HAP-1 (cell line): ENCODE measurements at places on chromosomes 3 and 15.

DNA sequence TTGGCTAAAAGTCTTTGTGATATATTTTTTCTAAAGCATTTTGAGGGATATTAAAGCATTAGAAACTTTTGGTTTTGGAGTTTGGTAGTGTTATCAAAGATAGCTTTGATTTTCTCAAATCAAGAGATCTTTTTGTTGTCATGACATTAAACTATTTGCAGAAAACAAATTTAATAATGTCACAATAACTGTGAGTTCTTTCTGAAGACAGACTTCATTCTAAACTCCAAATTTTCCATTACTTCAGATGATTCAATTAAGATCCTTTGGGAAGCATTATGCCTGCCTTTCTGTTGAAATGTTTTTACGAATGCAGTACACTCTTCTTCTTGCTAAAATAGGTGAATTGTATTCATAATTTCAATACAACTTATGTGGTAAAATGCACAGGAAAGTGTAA lies 145.4 kb downstream of the ALCAM start:
- DNase-seq = no peak

GRCh38 chr15:60656885-60657284 lies 177.9 kb upstream of the ICE2 start:
- DNase-seq = no peak

DNA sequence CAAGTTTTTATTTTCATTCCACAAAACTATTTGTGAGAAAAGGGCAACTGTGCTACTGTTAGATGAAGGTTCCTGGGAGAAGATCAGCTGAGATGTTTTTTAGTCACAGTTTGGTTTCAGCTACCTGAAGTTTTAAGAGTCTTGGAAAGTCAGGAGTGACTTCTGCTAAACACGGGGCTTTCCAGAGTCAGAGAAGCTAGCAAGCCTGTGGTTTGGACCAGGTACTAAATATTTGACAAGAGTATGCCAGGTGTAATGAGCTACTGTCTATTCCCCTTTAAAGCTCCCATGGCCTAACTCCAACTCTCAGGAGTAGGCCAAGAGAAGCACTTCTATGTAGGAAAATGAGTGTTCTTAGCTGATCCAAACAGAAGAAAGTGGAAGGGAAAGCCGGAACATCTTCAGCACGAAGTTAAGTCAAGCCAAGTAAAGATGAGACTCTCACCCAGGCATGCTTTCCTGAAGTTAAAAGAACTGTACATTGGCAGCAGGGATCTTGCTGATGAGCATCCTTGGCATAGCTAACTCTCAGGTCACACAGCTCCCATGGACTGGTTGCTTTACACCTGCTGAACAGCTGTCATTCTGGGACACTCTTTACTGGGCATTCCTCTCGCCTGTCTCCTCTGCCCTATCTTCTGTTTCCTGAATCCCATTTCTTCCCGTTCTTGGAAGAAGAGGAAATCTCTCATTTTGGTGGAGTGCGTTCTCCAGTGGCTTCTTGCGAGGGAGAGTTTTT lies 22.5 kb downstream of the TM4SF18 start:
- no peak for DNase-seq

GRCh38 chr3:13563911-13564310 lies 15.0 kb downstream of the FBLN2 start:
- DNase-seq = no peak

- DNase-seq = no peak
These were observed 82.2 kb downstream of the CADM2 start for GRCh38 chr3:85041001-85041400.

GRCh38 chr3:130711565-130712324 lies 34.9 kb downstream of the PIK3R4 start:
- no peak for DNase-seq

GRCh38 chr3:33749546-33750210 lies 31.6 kb upstream of the CLASP2 start:
- DNase-seq = no peak

- DNase-seq = no peak
These were observed 861.9 kb upstream of the ARPP21 start for GRCh38 chr3:34777386-34777785.

DNA sequence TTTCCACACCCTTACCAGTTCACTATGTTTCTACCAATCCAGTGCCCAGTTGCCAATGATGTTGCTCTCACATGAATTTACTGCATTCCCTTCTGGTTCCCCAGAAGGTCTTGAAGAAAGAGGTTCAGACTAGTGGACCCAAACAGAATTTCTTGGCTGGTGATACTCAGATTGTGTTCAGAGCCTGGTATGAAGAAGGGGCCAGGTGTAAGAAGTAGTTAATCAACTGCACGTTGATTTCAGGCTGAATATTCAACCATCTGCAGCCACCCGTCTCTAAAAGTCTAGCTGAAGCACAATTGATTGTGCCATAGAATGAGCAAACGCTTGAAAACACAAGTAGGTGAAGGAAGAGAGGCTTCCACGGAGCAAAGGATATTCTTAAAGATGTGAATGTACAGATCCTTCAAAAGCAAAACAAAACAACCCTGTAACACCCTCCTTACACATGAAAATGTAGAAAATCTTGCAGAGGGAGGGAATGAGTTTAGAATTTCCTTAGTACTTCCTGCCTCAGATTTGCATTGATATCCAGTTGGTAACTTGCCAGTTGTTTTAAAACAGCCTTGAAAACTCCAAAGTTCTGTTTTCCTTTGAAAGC lies 4.7 kb downstream of the RBMS3 start:
- DNase-seq = no peak

- no peak for DNase-seq
These were observed 27.4 kb upstream of the DNAAF4 start for GRCh38 chr15:55535436-55535835.

DNA sequence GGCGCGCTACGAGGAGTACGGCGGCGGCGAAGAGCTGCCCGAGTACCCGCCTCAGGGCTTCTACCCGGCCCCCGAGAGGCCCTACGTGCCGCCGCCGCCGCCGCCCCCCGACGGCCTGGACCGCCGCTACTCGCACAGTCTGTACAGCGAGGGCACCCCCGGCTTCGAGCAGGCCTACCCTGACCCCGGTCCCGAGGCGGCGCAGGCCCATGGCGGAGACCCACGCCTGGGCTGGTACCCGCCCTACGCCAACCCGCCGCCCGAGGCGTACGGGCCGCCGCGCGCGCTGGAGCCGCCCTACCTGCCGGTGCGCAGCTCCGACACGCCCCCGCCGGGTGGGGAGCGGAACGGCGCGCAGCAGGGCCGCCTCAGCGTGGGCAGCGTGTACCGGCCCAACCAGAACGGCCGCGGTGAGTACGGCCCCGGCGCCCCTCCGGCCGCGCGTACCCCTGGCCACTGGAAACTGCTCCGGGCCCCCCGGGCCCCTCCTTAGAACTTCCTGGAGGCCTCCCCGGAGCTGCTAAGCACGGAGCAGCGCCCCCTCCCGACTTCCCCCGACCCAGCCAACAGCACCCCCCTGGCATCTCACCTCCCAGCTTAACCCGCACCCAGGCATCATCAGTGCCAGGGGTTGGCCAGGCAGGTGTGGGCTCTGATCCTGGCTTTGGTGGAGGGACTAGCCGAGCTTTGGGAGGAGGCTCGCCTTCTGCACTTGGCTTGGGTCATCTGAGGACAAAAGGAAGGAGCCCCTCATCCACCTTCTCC lies 1.4 kb downstream of the LOXL1 start:
- peak; percentile 86 for DNase-seq

DNA sequence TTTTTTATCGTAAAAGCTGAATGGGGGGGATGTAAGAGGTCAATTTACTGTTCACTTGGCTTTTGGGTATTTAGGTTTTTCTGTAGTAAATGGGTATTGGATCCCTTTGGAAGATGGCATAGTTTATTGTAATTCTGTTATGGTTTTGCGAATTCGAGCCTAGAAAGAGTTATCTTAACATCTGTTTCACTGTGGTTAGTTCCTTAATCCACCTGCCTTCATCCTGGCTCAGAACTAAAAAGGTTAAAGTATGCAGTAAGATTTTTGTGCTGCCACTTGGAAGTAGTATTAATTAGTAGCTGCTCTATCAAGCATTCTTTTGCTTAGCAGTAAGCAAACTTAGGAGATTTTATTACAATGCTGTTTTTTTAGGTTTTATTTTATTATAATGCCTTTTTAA lies 62.4 kb downstream of the ARIH1 start:
- no peak for DNase-seq

- DNase-seq = no peak
These were observed 10.0 kb downstream of the PRKCI start for GRCh38 chr3:170232266-170232665.

- no peak for DNase-seq
These were observed 777.1 kb upstream of the GOLIM4 start for GRCh38 chr3:168872826-168873225.

- DNase-seq = no peak
These were observed 32.5 kb downstream of the GASK1A start for GRCh38 chr3:43011638-43012037.

DNA sequence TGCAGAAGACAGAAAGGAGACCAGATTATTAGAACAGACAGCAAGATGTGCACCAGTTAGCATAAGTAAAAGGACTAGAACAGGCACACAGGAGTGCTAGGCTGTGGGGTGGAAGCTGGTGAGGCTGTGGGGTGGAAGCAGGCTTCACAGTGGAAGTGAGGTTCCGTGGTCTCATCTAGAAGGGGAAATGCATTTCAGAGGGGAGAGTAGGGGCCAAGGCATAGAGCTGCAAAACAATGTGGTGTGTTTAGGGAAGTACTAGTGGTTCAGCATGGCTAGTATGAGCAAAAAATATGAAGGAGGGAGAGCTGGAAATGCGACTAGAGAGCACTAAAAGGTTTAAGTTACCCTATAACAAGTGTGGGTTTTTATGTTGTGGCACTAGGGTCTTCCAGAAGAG lies 6.5 kb downstream of the POPDC2 start:
- DNase-seq = no peak

GRCh38 chr3:195868336-195868865 lies 40.0 kb downstream of the TNK2 start:
- DNase-seq = no peak

- DNase-seq = no peak
These were observed 182.8 kb downstream of the RORA start for GRCh38 chr15:61046291-61046690.

- DNase-seq = peak; percentile 70
These were observed 47.0 kb upstream of the SELENOK start for GRCh38 chr3:53938645-53939044.

DNA sequence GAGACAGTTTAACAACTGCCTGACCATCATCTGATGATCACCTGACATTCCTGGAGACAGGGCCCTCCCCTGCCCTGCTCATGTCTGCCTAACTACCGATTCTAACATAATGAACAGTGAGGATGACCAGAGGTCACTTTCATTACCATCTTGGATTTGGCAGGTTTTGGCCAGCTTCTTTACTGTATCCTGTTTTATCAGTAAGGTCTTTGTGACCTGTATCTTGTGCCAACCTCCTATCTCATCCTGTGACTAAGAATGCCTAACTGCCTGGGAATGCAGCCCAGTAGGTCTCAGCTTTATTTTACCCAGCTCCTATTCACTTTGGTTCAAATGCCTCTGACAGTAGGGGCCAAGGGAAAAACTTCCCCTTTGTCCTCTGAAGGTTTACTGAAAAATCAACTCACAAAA lies 40.2 kb downstream of the METTL6 start:
- no peak for DNase-seq

- peak; percentile 18 for DNase-seq
These were observed 34.9 kb downstream of the NXPE3 start for GRCh38 chr3:101813817-101814440.

- DNase-seq = no peak
These were observed 1.3 kb upstream of the TMIE start for GRCh38 chr3:46699676-46700523.

GRCh38 chr15:80068578-80068977 lies 9.1 kb downstream of the ZFAND6 start:
- peak; percentile 76 for DNase-seq

DNA sequence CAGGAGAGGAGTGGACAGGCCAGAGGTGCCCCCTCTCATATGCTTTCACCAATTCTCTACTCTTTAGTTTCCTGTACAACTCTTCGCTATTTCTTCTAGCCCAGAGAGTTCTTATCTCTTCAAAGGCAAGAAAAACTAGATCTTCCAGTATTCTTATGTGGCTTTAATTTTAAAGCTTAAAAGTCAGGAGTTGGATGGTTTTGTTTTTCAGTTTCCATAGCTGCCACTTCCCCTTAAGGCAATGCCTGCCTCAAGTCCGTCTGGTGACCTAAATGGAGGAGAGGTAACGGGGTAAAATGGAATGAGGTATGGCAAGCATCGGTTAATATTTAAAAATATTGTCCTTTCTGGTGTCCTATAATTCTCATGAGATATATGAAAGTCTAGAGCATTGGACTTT lies 11.4 kb upstream of the VGLL3 start:
- no peak for DNase-seq

DNA sequence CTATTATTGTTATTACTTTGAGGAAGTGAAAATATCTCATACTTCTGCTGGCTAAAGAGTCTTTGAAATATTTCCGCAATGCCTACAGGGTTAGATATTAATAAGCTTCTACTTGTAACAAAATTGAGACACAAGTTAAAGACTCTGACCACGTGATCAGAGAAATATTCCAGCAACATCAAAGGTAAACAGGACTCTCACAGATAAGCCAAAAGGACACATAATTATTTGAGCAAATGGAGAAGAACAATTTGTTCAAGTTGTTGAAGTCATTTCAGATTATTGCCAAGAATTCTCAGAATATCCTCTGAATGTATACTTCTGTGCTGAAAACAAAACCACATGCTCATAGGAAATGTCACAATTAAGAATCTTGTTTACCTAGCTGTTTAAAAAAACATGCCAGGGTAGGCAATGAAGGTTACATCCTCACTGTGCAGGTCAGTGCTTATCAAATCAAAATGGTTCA lies 225.8 kb upstream of the ALCAM start:
- DNase-seq = no peak

- no peak for DNase-seq
These were observed 603.2 kb upstream of the KCNMB2 start for GRCh38 chr3:177932750-177933660.

DNA sequence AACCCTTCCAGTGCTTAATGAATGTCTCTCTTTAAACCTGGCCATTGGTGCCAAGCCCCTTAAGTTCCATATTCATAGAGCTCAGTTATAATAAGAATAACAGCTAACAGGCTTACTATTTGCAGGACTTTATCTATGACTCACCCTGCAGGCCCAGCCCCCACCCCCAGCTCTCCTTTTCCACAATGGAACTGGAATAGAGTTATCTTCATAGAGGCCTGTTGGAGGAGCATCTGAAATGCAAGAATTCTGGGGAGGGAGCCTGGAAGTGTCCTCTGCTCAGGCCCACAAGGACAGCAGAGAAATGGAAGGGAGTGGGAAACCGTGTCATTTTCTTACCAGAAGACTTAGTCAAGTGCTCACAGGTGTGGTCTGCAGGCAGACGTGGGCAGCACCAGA lies 52.8 kb downstream of the SEMA5B start:
- DNase-seq = peak; percentile 37

GRCh38 chr3:23805633-23806533 lies at the start of gene UBE2E1:
Gene UBE2E1 (plus strand): TSS chr3:23805955. CDS start chr3:23807270, 1,315 bp downstream.
- DNase-seq = peak; percentile 63

DNA sequence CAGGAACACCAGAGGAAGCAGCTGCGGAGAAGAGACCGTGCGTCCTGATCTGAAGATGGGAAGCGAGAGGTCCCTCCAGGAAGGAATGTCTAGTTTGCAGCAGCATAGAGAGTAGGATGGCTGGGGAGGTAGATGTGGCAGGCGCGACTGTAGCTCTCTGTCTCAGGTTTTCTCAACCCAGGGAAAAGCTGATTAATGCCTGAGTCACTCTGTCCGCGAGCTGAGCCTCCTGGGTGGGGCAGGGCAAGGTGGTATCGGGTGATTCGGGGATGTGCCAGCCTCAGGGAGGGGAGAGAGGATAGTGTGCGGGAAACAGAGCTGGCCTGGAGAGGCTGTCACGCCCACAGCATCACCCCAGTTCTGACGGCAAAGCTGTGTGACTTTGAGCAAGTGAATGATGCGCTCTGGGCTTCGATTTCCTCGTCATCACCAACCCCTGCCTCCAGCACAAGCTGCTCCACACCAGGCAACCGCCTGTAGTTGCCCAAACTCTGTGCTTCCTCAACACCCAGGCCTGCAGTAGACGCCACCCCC lies 28.4 kb downstream of the CPN2 start:
- no peak for DNase-seq
